ENCODE measurements at places on chromosomes 6 and 20.

GRCh38 chr6:155352811-155353210 lies 38.5 kb upstream of the TFB1M start:
- peak; percentile 23 for DNase-seq

DNA sequence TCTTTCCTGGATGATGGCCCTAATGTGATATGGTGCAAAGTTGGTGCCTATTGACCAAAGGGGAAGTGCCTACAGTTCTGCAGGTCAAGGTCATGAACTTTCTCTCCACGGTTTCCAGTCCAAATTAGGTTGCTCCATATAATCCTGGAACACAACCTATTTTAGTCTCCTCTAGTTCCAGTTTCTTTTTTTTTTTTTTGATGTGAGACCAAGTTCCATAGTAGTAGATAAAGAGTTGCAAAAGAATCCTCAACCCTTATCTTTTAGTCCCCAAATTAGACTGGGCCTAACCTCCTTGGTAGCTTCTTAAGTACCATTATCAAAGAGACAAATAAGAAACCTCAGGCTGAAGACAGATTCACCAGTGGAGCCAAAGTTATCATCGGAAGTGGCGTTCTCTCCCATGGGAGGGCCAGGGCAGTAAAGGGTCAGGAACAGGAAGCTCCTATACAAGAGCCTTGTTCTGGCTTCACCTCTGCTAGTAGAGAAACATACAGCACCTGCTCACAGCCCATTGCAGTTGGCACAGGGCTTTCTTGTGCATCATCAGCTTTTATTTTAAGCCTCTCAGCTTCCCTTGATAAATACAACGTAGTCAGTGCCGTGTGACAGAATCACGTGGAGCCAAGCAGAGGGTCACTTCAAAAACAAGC lies 132.2 kb upstream of the RREB1 start:
- no peak for DNase-seq

GRCh38 chr6:37819802-37820717 lies 533 bp downstream of the ZFAND3 start:
- peak; percentile 85 for DNase-seq

DNA sequence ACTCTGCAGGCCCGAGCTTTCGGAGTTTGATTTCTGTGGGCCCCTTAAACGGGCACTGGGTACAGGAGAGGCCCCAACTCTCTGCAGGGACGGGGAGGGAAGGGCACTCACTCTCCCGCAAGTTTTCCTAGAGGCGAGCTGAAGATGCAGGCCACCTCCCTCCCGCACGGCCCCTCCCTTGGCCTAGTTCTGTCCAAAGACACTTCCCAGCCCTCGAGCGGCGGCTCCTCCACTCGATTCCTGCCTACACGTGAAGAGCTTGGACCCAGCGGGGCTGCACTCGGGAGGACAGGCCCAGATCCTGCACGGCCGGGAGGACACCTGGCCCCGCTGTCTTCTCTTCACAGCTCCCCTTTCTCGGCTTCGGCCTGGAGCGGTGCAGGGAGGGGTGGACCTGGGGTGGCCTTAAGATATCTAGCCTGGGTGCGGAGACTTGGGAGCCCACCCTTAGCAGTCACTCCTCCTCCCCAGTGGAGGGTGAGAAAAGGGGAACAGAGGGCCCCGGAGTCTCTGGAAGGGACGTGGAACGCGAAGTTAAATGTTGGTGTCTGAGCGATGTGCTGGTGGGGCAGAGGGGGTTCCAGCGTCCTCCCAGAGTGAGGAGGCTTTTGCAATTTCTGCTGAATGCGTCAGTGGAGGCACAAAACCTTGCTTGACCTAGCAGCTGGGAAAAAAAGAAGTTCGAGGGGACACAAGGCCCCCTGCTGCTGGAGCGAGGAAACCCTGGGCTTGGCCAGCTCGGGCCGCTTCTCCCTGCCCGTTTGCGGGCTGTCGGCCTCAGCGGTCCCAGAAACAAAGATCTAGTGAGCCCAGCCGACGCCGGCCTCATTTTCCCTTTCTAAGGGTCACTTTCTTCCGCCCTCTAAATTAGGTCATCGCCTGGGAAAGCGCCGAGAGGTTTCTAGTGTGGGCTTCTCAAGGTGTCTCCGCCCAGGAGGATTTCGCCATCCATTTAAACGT lies 4.9 kb downstream of the OLIG3 start:
- no peak for DNase-seq

GRCh38 chr6:35539223-35539622 lies 26.5 kb upstream of the TULP1 start:
- DNase-seq, result no peak

- DNase-seq, result peak; percentile 73
These were observed 43.2 kb upstream of the PLCB4 start for GRCh38 chr20:9025643-9026042.

- no peak for DNase-seq
These were observed 167.8 kb downstream of the PHF3 start for GRCh38 chr6:63803371-63803770.

DNA sequence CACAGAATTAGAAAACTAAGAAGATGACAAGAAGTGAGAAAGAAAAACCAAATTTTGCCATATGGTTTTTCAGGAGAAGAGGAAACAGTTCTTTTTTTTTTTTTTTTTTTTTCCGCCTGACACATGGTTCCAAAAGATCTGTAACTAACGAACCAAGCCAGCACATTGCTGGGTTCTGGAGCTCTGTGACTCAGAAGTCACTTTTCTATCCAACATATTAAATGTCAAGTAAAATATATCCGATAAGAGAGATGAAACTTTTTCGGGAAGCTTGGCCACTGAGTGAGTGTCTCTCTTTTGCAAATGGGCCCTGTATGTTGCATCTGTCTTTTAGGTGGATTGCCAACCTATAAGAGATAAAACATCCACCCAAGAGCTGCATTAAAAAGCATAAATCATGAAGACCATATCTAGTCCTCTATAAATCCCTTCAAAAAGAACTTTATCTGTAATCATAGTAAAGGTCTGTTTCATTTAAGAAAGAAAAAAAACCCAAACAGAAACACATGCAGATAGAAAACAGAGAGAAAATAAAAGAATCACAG lies 4.6 kb downstream of the METTL24 start:
- DNase-seq, result no peak

DNA sequence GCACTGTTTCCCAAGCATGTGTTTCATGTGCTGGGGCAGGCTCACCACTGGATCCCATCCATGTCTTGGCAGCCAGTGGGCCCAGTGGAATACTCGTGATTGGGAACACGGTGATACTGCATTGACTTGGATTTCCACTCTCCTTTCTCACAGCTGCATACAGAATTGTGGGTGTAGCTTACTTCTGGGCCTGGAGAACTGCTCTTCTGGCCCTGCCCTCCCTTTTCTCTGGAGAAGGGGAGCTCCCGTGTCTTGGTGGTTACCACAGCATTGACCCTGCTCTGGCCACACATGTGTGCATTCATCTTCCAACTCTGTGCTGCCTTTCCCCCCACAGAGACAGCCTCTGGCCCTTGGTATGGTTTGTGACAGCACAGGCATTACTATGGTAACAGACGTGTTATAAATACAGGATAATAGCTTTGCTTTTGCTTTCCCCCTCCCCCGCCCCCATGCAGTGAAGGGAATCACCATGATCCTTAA lies 21.6 kb downstream of the SOBP start:
- no peak for DNase-seq

- no peak for DNase-seq
These were observed 172.5 kb upstream of the C6orf118 start for GRCh38 chr6:165481921-165482320.

DNA sequence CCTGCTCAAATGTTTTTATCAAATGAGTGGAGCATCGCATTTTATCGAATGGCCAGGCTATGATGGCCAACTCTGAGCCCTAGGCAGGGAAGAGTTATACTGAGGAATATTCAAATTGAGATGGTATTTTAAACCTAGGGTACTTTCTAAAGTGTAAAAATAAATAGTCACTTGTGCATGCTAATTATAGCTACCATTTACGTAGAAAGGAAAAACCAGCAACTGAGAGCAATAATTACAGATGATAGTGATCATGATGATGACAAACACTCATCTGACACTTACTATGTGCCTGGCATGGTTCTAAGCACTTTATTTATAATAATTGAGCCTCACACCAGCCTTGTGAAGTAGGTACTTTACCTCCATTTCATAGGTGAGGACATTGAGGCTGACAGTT lies 455.7 kb downstream of the CD83 start:
- no peak for DNase-seq

DNA sequence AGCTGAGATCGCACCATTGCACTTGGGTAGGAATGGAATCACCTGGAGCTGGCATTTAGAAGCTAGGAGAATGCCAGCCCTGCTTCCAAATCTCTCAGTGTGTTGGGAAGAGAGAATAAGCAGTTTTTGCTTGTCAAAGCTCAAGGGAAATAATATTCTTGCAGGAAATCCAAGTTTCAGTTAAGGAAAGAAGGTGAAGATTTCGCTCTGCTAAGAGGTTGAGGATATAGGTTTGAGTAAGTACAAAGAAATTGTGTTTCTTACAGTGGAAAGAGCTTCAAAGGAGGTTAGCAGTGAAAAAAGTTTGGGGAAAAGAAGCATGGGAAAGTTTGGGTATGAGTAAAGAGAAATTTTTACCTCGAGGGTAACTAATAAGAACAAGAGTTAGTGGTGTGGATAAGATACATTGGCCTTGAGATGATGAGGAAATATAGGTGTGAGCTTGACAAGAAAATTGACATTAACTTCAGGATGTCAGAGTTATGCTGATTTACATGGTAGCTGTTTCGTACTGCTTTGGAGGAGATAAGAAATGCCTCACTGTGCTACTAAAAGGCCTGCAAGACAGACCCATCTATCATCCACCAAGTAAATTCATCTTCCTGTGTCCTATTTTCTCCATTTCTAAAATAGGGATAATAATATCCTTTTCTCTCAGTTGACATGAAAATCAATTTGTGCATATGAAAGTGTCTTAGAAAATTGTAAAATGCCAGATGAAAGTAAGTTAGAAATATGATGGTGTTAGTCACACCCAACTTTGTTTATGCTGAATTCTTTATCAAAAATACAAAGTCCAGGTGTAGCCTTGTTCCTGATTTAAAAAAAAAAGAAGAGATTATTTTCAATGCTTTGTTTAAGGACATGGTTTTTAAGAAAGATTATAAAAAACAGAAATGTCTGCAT lies 12.8 kb upstream of the HINT3 start:
- no peak for DNase-seq

- peak; percentile 20 for DNase-seq
These were observed 37.9 kb upstream of the PCMTD2 start for GRCh38 chr20:64217539-64218221.

GRCh38 chr6:14707971-14708465 lies 537.9 kb upstream of the JARID2 start:
- DNase-seq, result no peak

GRCh38 chr20:46831633-46832011 lies 63.0 kb upstream of the EYA2 start:
- DNase-seq, result no peak

GRCh38 chr6:170451762-170452651 lies 101.1 kb downstream of the PSMB1 start:
- no peak for DNase-seq

GRCh38 chr6:169323221-169323620 lies 69.6 kb upstream of the THBS2 start:
- DNase-seq, result no peak

GRCh38 chr6:40331545-40331944 lies 255.6 kb downstream of the LRFN2 start:
- DNase-seq, result no peak

- no peak for DNase-seq
These were observed 258.4 kb downstream of the RNGTT start for GRCh38 chr6:88704980-88705379.

GRCh38 chr6:47690791-47691190 lies 7.6 kb upstream of the ADGRF4 start:
- no peak for DNase-seq

GRCh38 chr6:35586542-35586941 lies 73.8 kb upstream of the TULP1 start:
- no peak for DNase-seq

GRCh38 chr6:55704421-55704820 lies 125.4 kb upstream of the HMGCLL1 start:
- DNase-seq, result peak; percentile 96

DNA sequence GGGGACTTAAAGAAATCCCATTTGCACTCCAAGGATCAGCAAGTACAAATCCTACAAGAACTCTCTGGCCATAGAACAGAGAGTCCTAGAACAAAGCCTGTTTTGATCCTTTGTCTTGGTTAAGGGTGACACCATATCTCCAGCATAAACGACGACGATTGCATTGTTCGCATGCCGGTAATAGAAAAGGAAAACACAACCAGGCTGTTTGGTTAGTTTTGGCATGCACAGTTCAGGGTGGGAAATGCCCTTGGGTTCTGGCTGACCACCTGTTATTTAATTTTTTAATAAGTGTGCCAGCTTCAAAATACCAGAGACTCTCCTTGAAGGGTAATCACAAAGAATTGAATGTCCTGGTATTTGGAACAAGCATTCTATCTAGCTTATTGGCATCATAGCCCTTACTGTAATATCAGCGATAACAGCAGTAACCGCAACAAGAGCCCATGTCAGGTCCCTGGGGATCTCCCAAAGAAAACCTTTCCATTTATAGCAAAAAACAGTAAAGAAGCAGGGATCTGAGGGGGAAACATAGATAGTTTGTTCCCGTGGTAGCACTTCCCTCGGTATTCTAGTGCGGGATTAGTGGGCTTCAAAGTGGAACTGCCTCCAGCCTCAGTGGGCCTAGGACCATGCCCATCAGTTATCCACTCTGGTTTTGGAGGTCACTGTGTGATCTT lies 77.1 kb downstream of the TMEM170B start:
- no peak for DNase-seq

DNA sequence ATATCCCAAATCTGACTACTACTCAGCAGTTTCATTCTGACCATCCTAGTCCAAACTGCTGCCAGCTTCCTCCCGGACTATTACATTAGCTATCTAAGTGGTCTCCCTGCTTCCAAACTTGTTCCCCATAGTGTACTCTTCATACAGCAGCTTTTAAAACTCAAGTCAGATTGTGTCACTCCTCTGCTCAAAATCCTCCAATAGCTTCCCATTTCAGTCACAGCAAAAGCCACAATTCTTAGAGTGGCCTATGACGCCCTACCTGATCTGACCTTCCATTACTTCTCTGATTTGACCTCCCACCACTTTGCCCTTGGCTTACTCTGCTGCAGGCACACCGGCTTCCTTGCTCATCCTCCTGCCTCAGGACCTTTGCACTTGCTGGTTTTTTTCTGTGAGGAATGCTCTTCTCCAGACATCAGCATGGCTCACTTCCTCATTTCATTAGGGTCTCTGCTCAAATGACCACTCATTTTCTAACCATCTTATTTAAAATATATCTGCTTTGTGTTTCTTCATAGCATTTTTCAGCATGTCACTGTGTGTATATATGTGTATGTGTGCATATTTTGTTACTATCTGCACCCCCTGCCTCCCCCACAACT lies 111.1 kb upstream of the DTNBP1 start:
- DNase-seq, result no peak

DNA sequence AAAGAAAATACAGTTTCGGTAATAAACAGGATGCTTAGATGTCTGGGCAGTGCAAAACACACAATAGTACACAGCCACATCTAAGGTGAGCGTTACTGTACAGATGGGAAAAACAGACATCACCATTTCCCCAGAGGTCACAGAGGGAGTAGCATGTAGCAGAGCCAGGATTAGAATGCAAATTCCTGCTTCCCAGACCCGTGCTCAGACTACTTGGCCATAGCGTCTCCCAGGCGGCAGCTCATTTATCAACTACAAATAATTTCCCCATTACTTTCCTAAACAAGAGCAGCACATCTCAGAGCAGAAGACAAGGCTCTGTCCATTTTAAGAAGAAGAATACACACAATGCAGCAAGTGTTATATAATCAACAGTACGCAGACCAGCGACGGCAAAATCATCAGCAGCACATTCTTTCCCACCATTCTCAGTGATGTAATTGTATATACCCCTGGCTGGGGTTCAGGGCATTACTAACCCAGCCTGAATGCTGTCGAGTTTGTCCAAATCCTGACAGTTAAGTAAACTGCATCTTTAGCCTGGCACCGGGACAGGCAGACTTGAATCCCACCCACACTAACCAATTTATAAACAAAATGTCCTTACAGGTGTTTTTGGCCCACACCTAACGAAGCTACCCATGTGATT lies 61.9 kb downstream of the CNKSR3 start:
- peak; percentile 41 for DNase-seq

All from bronchial epithelial cell (primary cell).